Hematopoietic multipotent progenitor cell treated with erythropoietin and hydrocortisone succinate and interleukin-3 and kit ligand, for 6 days (in vitro differentiated cells): ENCODE measurements at places on chromosomes 6 and 20.
A peak's percentile ranks its signal among the peaks of the same experiment; 100 is the strongest.

DNA sequence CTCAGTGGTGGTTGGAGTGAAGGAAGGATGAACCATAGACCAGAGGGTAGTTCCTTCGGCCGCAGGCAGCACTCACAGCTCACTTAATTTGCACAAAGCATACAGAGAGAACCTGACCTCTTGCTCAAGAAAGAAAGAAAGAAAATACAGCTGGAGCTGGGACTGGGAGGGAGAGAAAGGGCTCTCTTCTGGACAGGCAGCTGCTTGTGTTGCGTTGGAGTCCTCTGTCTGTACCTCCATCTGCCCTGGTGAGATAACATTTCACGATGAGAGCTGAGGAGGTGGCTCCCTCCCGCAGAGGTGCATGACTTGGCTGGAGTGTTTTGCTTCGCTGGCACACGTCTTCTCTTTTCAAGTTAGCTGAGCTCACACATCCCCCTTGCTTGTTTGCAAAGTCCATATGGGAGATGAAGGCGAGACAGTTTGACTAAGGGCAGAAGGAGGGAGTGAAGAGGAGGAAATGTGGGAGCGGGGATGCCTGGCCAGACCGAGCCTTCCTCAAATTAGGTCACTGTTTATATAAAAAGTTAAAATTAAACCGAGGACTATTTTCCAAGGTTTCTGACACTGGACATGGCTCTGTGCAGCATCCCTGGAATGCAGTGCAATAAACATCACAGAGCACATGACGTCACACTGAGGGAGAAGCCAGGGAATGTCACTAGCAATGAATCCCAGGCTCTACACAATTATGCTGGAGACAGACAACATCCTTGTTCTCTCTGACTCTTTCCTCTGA is 359.4 kb downstream of the CD83 start:
- peak; percentile 96 for DNase-seq

GRCh38 chr6:44122801-44123200 is 4.5 kb downstream of the MRPL14 start:
- no peak for DNase-seq

DNA sequence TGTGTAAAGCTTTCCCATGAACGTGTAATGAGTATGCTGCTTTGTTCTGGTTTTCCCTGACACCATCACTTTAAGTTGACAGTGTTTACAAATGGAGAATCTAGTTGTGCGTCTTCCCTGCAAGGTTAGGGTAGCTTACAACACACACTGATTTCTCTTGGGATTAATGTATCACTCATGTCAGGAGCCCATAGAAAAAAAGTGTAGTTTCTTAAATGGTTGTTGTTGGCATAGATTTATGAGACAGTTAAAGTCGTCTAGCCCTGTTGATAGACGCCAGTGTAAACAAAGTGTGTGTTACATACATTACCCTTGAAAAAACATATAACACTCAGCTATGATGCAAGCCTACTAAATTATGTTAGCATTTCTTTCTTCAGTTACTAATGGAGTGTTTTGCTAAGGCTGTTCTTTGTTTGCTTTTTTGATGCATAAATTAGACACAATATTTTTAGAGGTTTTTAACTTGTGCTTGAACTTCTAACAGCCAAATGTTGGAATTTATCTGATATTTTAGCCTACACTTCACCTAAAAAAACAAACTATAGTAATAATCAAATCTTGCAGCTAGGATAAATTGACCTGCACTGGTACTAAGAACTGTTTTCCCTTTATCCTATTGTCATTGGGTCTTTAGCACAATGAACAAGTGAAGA is 88.6 kb downstream of the RNF217 start:
- no peak for DNase-seq

DNA sequence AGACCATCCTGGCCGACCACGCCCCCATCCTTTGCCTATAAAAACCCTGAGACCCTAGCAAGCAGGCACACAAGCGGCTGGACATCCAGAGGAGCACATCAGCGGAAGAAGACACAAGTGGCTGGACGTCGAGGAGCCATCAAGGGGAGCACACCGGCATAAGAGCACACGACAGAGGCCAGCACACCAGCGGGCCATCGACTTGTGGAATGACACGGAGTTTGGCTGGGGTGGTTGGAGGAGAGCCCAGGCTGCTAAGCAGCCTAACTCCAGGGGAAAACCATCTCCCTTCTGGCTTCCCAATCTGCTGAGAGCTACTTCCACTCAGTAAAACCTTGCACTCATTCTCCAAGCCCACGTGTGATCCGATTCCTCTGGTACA is 44.8 kb upstream of the BCLAF1 start:
- no peak for DNase-seq

DNA sequence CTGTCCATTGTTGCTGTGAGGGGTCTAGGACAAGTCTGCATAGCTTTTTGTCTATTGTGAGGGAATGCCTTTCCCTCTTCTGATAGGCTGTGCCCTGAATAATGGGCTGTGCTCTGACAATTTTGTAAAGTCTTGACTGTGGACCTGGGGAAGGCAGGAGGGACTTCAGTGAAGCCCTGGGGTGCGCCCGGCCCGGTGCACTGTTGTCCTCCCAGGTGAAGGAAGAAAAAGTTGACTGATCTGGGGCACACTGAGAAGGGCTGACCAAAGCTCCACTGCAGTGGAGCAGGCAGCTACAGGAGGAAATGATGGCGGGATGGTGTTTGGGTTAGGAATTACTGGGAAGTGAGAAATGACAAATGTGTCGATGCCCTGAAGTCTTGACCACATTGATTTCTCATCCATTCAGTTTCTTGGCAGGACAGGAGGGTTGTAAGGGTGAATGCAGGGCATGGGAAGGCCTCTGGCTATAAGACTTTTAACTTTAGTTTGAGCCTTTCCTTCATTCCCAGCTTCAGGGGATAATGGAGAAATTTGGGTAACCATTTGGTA is 224.0 kb upstream of the CST7 start:
- no peak for DNase-seq
